ENCODE measurements at places on chromosomes 3 and 15.

DNA sequence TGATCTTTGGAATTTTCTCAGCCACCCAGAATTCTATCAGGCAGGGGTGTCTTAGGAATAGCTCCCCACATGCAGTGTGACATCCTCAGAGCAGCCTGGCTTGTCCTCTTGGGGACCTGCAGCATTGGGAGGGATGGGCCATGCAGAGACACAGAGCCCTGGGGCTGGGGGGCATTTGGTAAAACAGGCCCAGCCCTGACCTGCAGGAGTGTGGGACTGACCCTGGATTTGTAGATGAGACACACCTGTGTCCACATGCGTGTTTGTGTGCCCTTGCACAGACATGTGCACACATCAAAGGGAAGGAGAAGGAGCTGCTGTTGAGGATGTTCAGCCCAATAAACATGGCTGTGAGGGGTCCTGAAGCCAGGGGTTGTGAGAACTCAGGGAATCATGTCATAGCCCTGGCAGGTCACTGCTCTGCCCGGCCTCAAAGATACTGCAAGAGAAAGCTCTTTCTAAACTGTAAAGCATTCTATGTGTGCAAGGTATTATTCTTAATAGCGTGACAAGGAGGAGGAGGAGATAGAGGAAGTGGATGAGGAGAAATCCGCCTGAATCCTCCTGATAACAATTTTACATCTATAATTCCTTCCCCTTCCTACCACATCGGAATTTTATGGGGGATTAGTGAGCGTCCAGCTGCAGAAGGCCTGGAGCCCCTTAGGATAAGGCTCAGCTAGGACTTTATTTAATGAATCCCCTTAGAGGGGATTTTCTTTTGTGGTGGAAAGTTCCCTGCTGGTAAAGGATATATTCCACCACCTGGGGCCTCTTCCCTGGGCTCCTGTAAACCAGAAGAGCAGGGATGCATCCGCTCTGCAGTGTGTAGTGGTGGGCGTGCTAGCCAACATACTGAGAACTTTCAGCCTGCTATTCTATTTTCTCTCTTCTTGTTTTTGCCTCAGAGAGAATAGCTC, 245.5 kb downstream of the EPHB1 start:
- DNase-seq, result no peak

DNA sequence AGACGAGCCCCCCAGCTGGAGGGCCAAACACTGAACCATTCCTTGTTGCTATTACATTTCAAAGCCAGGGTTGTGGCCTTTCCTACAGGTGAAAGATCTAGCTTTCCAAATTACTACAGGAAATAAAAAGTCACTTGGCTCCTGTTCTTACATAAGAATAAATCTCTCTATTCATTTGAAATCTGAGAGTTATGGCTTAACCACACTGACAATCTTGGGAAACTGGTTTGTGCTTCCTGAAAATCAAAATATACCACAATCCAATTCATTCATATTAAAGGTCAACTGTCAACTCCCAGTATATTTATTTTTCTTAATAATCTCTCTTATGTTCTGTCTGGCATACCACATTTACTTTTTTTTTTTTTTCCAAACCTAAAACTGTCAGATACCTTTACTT, 103.7 kb upstream of the LMOD3 start:
- no peak for DNase-seq

DNA sequence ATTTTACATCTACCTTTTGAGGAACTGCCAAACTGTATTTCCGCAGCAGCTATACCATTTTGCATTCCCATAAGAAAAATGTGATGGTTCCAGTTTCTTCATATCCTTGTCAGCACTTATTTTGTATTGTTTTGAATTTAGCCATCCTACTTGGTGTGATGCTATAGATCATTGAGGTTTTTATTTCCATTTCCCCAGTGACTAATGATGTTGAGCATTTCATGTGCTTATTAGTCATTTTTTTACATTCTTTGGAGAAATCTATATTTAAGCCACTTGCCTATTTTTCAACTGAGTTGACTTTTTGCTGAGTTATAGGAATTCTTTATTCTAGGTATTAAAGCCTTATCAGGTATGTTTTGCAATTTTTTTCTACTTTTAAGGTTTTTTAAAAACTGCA, 347.6 kb upstream of the RARB start:
- no peak for DNase-seq

DNA sequence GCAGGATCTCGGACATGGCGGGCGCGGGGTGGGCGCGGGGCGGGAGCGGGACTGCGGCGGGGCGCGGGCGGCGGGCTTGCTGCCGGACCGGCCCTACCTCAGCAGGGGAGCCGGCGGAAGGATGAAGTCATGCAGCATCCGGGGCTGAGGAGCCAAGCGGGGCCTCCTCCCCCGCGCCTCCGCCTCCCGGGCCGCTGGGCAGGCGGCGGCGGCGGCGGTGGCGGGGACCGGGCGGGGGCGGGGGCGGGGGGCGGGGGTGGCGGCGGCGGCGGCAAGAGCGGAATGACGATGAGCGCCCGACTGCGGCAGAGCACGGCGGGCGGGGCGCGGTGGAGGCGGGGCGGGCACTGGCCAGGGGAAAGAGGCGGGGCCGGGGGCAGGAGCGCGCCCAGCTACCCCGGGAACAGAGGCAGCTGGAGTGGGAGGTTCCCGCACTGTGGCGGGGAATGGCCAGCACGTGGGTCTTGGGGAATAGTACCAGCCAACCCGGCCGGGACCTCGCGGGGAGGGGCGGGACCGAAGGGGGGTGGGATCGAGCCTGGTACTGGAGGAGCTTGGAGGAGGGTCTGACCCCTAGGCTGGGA, at the start of gene CAMK2N2:
Gene CAMK2N2 (minus strand): TSS at position 284 of the 584 bp plus-strand sequence. CDS start 268 bp downstream, at position 16.
- DNase-seq, result no peak

GRCh38 chr3:42853739-42854302, 21.9 kb downstream of the CYP8B1 start:
- DNase-seq, result no peak

- DNase-seq, result no peak
These were observed 1.0 kb upstream of the MYL3 start for GRCh38 chr3:46864061-46864881.

- DNase-seq, result no peak
These were observed 2.3 kb downstream of the CYP8B1 start for GRCh38 chr3:42873221-42873982.

- no peak for DNase-seq
These were observed 24.0 kb downstream of the LNP1 start for GRCh38 chr3:100425316-100425715.

DNA sequence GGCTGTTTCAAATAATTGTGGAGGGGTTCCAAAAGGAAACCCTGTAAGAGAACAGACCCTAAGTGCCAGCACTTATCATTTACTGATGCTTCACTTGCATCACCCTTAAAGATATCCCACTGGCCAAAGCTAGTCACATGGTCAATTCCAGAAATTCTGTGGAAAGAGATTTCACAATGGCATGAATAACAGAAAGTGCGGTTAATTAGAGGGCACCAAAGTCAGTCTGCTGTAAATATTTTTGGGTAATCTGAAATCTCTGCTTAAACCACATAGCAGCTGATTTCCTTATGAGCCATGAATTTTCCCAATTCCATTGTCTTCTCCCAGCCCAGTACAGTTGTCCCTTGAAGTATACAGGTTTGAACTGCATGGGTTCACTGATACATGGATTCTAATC, 346.1 kb downstream of the SI start:
- no peak for DNase-seq

GRCh38 chr3:107082527-107082926, 294.7 kb upstream of the CCDC54 start:
- DNase-seq, result no peak

GRCh38 chr3:73007992-73008712, 11.5 kb downstream of the PPP4R2 start:
- DNase-seq, result no peak

- DNase-seq, result no peak
These were observed 52.6 kb downstream of the CNTN3 start for GRCh38 chr3:74561881-74562280.

- DNase-seq, result no peak
These were observed 94.4 kb downstream of the AKAP13 start for GRCh38 chr15:85474700-85475316.

DNA sequence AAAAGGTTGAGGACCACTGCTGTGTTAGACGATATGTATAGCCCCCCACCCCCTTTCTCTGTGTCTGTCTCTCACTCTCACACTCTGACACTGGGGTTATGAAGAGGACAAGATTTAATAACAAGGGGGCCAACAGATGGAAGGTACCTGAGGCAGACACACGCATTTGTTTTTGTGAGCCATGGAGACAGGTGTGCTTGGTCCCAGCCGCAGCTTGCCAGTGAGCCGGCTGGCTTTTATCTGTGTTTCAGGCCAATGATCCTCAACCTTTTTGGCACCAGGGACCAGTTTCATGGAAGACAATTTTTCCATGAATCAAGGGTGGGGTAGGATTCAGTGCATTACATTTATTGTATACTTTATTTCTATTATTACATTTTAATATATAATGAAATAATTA, 394.9 kb upstream of the RGMA start:
- DNase-seq, result no peak

DNA sequence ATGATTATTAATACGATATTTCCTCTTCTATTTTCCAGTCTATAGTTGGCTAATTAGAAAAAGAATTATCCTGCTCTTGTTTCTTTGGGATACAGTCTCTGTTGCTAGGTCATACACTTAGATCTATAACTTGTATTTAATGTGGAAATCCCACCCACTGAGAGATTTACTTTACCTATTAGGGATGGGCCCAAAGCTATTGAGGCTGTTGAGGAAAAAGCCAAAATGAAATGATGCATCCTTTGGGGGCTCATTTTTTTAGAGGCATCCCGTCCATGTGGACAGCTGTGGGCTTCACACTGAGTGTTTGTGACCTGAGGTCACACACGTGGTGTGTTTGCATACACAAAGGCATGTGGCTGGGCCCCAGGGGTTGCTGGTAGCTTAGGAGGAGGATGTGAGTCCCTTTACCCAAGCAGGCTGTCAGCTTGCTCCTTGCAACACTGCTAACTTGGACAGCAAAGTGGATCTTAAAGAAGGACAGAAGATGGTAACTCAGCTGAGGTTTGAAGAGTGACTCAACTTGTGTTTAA, 477.4 kb downstream of the AGBL1 start:
- DNase-seq, result no peak

- no peak for DNase-seq
These were observed 84.2 kb upstream of the ABHD2 start for GRCh38 chr15:89003865-89004725.
